ENCODE measurements at places on chromosomes 1 and 21.

DNA sequence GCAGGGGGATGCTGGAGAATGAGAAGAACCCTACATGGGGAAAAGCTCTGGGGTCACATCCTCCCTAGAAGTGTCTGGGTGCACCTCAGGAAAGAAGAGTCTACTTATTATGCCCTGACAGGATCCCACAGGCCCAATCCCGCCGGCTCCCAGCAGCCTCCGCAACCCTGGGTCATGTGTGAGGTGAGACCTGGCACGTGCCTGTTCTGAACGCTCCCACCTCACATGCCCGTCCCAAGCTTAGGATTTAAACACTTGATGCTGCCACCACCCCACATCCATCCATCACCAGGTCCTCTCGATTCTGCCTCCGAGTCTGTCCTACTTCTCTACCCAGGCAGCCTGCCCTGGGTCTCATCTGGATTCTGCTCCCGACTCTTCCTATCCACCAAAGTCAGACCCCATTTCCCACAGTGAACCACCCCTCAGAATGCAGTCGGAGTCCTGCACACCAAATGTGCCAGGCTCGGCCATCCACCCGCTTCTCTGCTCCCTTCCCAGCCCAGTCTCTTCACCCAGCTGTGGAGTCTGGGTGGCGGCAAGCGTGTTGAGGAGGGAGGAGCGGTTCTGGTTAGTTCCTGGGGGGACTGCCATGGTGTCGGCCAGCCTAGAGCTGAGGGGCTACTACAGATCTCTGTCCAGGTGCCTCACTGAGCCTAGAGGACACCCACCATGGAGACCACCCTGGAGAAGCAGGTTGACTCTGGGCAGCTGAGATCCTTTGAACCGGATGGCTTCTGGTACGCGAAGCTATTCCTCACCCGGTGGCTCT, 23.9 kb downstream of the SLC2A1 start:
- no peak for DNase-seq

DNA sequence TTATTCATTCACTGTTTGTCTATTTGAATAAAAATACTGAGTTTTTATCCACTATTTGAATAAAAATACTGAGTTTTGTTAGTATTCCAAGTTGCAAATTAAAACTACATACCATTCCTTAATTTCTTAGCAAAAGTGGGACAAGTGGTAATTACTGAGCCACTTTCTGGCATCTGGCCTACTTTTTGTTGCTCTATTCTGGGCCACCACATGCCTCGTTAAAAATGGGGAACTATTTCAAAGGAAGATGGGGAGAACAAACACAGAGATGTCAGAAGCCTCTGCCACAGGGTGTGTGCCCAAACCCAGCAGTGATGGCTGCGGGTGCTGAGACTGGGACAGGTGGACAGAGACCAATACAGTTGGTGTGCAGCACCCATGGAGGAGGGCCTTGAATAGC, 14.6 kb downstream of the PIGP start:
- DNase-seq: no peak

DNA sequence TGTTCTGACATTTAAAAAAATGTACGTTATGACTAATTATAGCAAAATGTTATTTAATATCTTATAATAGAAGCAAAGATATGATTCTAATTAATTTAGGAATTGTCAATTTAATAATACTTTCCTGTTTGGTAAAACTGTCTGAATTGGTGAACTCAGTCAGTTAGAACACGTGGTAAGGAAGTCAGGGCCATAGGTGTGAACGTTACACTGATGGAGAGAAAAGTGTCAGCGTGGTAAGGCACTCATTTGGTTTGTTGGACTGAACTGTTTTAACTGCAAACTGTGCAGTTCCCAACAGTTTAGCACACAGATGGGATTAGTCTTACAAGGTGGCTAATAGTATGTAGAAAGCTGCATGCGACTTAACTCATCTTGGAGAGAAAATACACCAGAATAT, 102.9 kb downstream of the EPB41 start:
- DNase-seq: no peak

DNA sequence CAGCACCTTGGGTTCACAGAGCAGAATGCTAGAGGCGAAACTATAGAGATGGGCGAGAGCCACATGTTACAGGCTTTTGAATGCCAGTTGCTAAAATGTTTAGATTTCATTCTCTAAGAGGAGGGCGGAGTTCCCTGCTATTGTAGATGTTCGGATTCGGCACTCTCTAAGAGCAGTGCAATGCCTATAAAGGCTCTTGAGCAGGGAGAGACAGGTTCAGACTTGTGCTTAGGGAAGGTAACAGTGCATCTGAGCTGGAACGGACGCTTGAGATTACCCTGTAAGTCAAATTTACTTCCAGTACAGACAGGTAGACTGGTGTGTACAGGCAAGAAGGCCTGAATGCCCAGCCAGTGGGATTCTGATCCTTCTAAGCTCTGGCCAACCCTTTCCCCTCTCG, 15.3 kb downstream of the LURAP1 start:
- DNase-seq: no peak

- DNase-seq: no peak
Measured at GRCh38 chr1:227886993-227887696, 60.6 kb downstream of the WNT9A start.

GRCh38 chr1:45644661-45645060, 20.8 kb upstream of the CCDC17 start:
- no peak for DNase-seq

GRCh38 chr1:25033828-25034705, 104.0 kb upstream of the RUNX3 start:
- peak; percentile 73 for DNase-seq

DNA sequence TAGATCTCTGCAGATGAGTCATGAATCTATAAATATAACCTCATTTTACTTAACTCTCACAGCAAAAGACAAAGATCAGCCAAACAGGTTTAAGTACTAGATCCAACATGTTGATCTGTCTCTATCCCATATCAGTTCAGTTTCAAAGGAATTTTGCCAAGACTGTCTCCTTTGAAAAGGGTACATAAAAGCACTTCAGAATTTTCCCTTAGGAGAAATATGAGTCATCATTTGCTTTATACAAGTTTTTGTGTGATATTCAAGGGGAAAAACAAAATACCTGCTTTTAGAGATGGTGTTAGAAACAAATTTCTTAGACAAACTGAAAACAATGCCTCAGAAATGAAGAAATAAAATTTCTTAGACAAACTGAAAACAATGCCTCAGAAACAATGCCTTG, 73.5 kb upstream of the LRRC7 start:
- no peak for DNase-seq

- DNase-seq: no peak
Measured at GRCh38 chr1:55288245-55288644, 73.1 kb upstream of the USP24 start.

GRCh38 chr1:25072461-25072860, 142.4 kb upstream of the RUNX3 start:
- no peak for DNase-seq

- no peak for DNase-seq
Measured at GRCh38 chr1:29363536-29363935, 127.2 kb downstream of the PTPRU start.

DNA sequence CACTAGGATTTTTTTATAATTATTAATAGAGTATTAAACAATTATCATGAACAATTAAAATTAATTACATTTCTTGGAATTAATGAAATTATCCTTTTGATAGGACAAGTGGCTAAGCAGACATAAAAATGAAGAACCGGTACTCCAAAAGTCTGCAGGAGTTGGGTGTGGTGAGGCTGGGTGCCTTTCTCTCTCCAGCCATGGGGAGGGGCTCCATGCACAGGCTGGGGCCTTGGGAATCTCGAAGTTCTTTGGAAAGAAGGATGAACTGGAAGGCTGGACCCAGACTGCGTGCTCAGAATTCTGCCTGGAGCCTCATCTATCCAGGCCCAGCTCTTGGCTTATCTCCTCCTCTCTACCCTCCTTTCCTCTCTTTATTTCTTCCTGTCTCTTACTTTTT, 94.1 kb downstream of the ACTL8 start:
- DNase-seq: no peak

GRCh38 chr1:109793089-109793485, 29.4 kb upstream of the EPS8L3 start:
- DNase-seq: no peak

- DNase-seq: no peak
Measured at GRCh38 chr21:35682904-35683549, 377.3 kb downstream of the SETD4 start.

DNA sequence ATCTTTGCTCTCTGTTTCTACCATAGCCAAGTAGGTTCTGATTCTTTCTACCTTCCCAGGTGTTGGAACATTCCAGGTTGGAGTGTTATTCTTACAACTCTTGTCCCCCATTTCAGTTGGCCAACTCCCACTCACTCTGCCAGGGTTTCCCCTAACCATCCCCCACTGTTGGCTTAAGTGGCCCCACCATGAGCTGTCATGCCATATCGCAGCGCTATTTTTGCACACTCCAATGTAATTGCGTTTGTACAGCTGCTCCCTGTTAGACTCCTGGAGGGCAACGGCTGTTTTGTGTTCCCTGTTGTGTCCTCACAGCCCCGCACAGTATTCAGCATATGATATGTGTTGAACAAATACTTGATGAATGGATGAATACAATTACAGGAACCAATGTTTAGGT, 117.7 kb upstream of the ETS2 start:
- DNase-seq: no peak

- DNase-seq: no peak
Measured at GRCh38 chr1:199272628-199273086, 633.8 kb downstream of the PTPRC start.

GRCh38 chr21:38909109-38909508, 103.4 kb downstream of the ETS2 start:
- DNase-seq: no peak

DNA sequence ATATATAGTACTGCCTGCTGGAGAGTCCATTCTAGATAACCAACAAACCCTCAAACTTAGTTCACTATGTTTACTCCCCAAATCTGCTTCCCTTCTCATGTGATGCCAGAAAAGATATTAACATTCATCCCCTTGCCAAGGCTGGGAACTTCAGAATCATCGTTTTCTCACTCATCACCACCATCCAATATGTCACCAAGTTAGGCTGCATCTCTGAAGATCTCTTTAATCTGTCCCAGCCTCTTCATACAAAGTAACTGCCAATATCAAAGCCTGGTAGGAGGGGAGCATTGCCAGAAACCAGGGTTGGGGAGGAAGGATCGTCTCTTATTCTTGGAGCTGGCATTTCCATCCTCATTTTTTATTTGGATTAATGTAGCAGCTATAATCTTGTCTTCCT, 71.6 kb downstream of the XCL2 start:
- no peak for DNase-seq

DNA sequence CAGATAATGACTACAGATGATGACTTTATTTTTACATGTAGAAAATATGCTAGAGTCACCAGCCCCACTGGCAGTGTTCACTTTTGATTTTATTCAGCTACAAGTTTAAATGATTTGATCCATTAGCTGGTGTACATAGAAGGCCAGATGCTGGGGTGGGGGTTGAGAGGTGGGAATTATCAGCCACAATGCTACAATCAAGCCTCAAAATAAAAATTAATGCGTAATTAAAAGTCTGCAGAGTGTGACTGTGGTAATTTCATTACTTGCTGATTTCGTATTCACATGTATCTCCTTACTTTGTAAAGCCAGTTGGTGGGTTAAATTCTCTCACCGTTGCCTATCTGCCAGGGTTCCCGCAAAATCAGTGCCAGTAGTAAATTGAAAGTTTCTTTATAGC, 109.3 kb downstream of the GALNT2 start:
- no peak for DNase-seq

- peak; percentile 56 for DNase-seq
Measured at GRCh38 chr1:17207966-17208418, 3.1 kb downstream of the PADI1 start.

GRCh38 chr1:209612646-209613399, 29.3 kb downstream of the CAMK1G start:
- DNase-seq: no peak

GRCh38 chr1:207034998-207035397, 2.4 kb upstream of the C1orf116 start:
- DNase-seq: no peak

GRCh38 chr1:101603726-101604125, 366.9 kb downstream of the S1PR1 start:
- DNase-seq: no peak

GRCh38 chr1:213521206-213521605, 466.6 kb upstream of the PROX1 start:
- DNase-seq: no peak

DNA sequence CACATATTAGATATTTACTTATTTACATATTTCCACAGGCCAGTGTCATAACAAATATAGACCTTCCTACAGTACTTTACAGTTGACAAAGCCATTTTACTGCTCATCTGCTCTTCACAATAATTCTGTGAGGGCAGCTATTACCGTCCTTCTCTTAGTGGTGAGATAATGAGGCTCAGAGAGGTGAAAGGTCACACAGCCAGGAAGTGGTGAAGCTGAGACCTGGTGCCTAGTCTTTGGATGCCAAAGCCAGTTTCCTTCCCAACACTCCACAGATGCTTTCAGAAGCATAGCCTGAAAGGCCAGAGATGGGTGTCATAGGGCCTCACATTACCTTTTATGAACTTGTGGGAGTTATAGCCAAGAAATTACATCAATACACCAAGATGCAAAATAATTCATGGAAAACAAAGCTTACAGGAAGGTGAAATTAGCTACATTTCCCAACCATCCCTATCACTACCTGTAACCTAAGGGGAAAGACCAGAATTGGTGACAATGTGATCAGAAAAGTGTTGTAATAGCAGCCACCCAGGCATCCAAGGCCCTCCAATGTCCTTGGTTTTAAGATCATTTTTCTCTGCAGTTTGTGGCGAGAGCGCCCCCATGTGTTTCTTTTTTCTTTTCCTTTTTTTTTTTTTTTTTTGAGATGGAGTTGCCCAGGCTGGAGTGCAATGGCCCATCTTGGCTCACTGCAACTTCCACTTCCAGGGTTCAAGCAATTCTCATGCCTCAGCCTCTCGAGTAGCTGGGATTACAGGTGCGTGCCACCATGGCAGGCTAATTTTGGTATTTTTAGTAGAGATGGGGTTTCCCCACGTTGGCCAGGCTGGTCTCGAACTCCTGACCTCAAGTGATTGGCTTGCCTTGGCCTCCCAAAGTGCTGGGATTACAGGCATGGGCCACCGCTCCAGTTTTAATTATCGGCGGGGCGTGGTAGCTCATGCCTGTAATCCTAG, 26.5 kb upstream of the RPL11 start:
- DNase-seq: no peak

DNA sequence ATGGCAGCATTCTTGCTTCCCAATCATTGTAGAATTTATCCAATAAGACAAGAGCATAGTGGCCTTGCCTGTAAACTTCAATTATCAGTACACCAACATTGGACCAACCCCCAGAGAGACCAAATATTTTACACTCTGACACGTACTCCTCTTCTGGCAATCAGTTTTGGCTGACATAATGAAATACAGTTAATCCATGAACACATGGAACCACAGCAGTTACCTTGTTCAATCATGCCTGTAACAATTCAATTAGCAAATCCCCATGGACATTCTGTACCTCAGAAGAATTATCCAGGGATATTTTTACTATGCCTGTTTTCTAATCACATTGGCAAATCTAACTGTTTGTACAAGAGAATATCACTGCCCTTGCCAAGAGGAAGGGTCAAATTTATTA, 2162.0 kb downstream of the MRPL39 start:
- DNase-seq: no peak

Measured in stimulated activated effector memory CD8-positive, alpha-beta T cell treated with anti-CD3 and anti-CD28 coated beads, Interleukin-12 subunit alpha, Interleukin-12 subunit beta, amount 100 ng/mL, for 72 hours (primary cell).